Memory B cell (primary cell): ENCODE measurements at places on chromosomes 7 and 10.

DNA sequence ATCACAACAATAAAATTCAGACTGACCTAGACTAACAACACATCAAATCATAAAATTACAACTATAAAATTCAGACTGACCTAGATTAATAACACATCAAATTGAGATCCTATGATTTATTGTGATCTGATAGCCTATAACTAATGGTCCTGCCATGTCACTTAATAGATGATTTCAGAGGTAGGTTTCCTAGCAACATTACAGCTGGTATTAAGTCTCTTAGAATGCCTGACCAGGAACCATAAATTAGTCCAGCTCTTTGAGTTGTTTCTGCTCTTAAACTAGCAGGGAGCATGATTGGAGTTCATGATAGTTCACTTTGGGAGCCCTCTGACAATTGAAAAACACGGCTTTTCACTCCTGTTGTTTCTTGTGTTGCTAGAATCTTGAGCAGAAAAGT, 318.9 kb downstream of the BMPER start:
- DNase-seq, result no peak

GRCh38 chr10:397321-398068, 262.2 kb downstream of the ZMYND11 start:
- DNase-seq, result no peak

GRCh38 chr7:730501-731439, 3.7 kb upstream of the PRKAR1B start:
- no peak for DNase-seq

- DNase-seq, result no peak
Observed at GRCh38 chr7:1862560-1862959, 192.5 kb downstream of the ELFN1 start.

DNA sequence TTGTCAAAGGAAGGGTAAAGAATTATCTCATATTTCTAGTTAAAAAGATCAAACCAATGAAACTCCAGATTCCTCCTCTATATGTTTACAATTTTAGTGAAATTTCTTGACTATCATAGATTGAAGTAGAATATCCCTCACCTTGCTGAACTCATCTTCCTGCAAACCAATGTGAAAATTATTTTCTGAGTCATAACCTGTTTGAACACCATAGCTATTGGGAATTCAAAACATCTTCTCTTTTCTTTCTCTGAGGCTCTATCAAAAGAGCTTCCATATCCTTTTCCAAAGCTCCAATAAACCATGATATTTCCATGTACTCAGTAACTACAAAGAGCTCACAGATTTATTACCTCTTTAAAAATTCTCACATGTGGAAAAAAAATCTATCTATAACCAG, 134.3 kb downstream of the DOCK4 start:
- no peak for DNase-seq

- no peak for DNase-seq
Observed at GRCh38 chr10:96082748-96083147, 39.4 kb downstream of the CCNJ start.

GRCh38 chr10:27899058-27899457, 99.8 kb downstream of the ODAD2 start:
- no peak for DNase-seq

DNA sequence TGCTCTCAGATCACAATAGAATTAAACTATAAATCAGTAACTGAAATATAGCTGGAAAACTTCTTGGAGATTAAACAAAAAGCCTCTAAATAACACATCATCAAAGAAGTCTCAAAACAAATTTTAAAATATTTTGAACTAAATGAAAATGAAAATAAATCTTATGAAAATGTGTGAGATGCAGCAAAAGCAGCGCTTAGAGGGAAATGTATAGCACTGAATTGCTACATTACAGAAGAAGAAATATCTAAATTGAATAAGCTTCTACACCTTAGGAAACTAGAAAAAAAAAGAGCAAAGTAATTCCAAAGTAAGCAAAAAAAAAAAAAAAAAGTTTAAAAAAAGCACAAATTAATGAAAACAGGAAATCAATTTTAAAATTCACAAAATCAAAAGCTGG, 35.2 kb downstream of the LMBR1 start:
- no peak for DNase-seq
